Muscle of leg (tissue), 16 donors: ENCODE measurements at places on chromosomes 6 and 20. TPM values are rescaled to one million over a fixed set of nuclear protein-coding genes. Genes with fewer than 3 reads are reported as not detected.

DNA sequence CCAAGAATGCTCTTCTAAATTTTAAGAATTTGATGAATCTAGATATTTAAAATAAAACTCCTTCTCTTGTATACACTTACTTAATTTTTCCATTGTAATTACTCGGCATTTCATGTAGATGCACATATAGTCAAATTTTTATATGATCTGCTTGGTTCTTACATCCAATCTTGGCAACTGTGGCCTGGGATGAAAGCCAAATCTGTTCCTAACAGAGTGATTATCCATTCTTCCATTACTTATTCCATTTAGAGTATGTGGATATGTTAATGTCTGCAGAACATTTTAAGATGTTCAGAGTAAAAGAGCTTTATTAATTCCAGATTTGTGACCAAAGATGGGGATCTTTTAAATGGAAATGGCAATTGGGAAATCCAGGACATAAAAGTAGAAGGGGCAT lies 144.1 kb upstream of the PDE7B start:
- DNase-seq: peak; percentile 96

The KCNQ5 gene
- 0.44 TPM for total RNA-seq

DNA sequence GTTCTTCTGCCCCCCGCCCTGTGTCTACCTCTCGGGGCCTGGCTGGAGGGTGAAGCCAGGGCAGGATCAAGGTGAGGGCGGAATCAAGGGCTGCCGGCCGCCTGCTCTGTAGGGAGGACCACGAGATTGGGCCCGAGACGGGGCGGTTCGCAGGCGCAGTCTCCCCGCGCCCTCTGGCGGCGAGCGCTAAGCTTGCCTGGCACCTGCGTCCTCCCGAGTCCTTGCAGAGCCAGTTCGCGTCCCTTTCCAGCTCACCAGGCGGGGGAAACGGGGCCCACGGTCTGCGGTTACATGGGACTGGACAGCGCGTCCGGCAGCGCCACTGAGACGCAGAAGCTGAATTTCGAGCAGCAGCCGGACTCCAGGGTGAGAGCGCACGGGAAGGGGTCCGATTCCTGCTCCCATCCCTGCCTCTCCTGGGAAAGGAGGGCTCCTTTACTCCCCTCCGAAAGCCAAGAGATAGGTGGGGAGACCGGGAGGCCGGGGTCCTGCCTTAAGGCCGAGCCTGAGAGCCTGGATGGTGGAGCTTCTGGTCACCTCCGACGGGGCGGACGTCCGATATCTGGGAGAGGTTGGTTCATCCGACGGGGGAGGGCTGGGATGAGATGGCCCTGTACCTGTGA lies 3.6 kb upstream of the MATN4 start:
- DNase-seq: peak; percentile 36

GRCh38 chr6:155301867-155302266 lies 12.4 kb downstream of the TFB1M start:
- DNase-seq: no peak

DNA sequence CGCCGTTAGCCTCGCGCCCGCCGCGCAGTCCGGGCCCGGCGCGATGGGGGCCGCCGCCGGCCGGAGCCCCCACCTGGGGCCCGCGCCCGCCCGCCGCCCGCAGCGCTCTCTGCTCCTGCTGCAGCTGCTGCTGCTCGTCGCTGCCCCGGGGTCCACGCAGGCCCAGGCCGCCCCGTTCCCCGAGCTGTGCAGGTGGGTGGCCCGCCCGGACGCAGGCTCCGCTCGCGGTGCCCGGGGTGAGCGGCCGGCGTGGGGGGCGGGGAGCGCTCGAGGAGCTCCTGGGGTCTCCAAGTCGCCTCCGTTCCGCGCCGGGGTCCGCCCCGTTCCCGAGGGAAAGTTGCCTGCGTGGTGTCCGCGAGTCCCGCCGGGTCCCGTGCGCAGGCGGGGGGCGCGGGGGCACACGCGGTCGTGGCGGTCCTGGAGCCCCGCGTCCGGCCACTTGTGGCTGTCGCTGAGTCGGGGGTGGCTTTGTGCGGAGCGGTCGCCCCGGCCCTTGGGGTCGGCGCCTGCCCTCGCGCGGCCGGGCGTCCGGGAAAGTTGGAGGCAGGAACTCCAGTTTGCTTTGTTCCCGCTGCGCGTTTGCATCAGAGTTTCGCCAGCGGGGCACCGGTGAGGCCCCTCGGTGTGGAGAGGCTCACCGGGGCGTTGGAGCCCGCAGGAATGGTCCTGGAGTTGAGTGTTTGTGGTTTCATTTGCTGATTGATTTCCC lies 476 bp downstream of the IGF2R start:
- peak; percentile 59 for DNase-seq

GRCh38 chr6:41643899-41644269 lies 5.6 kb downstream of the MDFI start:
- DNase-seq: no peak

DNA sequence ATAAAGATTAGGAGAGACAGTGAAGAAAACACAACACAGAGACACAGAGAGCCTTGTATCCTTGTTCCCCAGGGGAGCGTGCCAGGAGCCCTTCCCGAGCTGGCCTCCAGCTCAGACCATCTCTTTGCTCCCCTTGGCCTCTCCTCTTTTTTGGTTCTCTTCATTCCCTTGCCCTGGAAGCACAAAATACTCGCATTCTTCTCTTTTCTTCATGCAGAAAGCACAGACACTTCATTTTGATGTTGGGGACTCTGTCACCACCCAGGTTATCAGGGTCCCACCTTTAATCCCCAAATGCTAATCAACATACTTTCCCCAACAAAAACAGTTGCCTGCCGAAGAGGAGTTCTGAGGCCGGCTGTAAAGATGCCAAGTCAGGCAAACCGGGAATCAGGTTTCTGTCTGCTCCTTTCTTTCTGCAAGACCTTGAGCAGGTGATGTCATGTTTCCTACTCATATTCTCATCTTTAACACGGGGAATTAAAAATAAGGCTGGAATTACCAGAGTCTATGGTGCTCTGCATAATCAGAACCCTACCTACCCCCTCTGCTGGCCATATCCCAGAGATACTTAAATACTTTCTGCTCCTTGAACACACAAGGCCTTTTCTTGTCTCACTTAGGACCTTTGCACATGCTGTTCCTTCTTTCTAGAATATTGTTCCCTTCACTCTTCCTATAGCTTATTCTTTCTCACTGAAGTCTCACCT lies 21.7 kb downstream of the TGM6 start:
- DNase-seq: peak; percentile 46

DNA sequence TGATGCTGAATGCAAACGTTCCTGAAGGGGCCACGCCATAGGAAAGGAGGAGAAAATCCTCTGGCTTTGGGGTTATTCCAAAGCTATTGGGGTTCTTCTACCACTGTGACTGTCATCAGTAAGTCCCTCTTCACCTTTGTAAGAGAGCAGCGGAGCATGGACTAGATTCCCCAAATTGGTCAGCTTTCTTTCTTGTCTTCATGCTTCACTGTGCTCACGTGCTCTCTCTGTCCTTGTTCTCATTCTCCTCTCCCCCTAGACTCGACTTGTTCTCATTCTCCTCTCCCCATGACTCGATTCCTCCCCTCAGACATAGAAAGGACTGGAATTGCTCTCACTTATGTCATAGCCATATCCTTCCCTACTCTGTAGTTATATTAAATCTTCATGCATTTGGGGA lies 54.8 kb upstream of the ADGRG6 start:
- DNase-seq: no peak

DNA sequence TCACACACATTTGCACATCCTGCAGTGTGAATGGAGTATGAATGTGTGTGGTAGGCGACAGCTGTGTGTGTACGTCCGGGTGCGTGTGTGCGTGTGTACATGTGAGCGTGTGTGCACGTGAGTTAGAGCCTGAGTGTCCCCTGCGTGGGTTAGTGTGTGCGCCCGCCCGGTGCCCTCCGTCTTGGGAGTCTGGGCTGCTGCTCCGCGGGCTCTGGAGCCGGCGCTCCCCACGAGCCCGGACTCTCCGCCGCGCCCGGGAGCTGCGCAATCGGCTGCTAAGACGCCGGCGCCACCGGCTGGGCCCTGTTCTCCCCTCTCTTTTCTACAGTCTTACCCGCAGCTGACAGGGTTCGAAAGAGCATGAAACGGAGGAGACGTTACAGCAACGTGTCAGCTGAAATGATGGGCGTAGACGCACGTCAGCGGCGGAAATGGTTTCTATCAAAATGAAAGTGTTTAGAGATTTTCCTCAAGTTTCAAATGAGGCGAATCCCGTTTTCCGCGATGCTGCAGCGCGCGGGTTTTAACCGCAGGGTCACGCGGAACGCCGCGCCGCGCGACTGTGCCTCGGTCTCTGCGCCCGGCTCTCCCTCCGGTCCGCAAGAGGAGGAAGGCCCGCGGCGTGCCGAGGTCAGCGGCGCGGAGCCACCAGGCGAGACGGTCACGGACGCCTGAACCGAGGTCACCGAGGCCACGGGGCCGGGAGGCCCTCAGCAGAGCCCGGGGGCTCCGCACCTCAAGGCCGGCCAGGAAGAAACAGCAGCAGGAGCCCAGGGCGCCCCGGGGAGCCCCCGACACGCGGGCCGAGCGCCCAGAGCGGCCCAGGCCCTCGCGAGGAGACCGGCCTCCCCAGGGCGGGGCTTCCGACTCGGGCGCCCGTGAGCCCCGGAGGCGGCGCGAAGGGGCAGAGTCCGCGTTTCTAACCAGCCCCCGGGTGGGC lies 95.3 kb upstream of the BHLHE23 start:
- DNase-seq: peak; percentile 48

- DNase-seq: no peak
Observed at GRCh38 chr20:23640018-23640601, 2.4 kb upstream of the CST3 start.

The CTSZ gene
- 48.1 TPM for total RNA-seq

DNA sequence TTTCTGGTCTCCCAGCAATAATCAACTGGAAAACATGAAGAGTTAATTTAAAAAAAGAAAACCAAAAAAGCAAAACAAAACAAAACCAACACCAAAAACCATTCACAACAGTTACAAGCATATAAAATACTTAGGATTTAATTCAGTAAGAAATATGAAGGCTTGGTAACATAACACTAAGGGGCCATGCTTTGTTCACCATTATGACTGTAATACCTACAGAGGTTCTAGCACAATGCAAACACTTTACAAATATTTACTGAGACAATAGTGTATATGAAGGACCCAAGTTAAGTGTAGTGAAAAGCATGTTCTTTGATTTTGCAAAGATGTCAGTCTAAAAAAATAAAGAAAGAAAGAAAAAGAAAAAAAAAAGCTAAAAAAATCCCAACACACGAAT lies 109.8 kb upstream of the EMILIN3 start:
- no peak for DNase-seq

GRCh38 chr6:155187994-155188706 lies 75.7 kb upstream of the CLDN20 start:
- DNase-seq: peak; percentile 50

DNA sequence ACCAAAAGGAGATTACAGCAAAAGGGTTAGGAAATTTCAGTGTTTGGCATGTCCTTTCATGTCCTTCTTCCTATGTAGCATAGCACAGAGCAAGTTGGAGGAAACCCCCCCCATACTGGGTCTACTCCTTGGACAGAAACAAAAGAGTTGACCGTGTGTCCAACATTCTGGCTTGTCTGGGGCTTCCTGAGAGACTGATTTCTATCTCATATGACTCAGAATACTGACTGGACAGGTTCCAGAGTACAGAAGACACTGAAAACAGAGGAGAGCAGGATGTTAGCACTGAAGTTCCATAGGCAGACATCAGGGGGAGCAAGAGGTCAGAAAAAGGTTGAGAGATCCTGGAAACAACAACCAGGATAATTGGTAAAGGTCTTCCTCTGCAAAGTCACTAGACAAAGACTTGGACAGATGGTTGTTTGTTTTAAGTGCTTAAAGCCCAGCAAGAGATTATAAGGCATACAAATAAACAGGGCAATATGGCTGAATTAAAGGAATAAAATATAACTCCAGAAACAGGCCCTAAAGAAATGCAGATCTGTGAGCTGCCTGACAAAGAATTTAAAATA lies 48.4 kb downstream of the USP49 start:
- peak; percentile 85 for DNase-seq

The ISM1 gene
- 1.4 TPM for total RNA-seq

The ADGRF1 gene
- total RNA-seq: not detected

DNA sequence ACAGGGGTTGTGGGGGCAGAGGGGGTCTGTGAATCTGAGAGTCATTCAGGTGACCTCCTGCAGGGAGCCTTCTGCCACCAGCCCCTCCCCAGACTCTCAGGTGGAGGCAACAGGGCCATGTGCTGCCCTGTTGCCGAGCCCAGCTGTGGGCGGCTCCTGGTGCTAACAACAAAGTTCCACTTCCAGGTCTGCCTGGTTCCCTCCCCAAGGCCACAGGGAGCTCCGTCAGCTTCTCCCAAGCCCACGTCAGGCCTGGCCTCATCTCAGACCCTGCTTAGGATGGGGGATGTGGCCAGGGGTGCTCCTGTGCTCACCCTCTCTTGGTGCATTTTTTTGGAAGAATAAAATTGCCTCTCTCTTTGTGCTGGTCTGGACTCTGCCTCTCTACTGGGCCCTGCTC lies 10.7 kb downstream of the GTSF1L start:
- no peak for DNase-seq

The NFKBIE gene
- total RNA-seq: 4.5 TPM

The FLRT3 gene
- total RNA-seq: 17.1 TPM

The ARMC12 gene
- total RNA-seq: 0.62 TPM

DNA sequence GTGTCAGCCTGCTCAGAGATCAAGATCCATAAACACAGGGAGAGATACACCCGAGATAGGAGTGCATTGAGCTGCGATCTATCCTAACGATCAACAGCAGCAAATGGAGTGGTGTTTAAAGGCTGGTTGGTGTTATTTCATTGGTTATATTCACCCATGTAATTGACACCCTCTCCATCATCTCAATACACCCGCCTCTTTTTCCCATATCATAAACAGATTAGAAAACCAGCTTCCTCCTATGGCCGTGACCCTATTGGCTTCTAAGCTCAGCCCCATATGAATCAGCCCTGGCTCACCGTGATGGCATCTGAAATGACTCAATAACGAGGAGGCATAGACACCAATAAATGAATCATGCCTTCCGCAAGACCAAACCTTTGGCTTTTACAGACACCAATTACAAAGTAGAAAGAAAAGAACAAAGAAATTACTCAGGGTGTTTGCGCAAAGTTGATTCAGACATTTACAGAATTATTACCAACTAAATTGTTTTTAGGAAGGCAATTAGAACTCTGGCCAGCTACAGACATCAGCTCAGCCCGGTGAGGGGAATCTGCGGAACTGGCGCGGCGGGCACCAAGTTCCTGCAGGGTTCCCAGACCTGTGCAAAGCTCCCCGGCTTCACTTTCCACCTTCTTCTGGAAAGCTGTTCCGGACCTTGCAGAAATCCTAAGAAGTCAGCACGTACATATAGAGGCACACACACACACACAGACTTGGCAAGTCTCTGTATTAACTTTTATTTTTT lies 11.5 kb downstream of the PMEPA1 start:
- DNase-seq: no peak

- peak; percentile 94 for DNase-seq
Observed at GRCh38 chr20:39849664-39850063, 839.4 kb downstream of the MAFB start.

The SLC17A1 gene
- total RNA-seq: not detected
